ENCODE measurements at places on chromosomes 3 and 15.

GRCh38 chr3:58487140-58487886, 4.6 kb upstream of the KCTD6 start:
- no peak for DNase-seq

GRCh38 chr15:51335538-51336410, 2.6 kb downstream of the CYP19A1 start:
- no peak for DNase-seq

- DNase-seq, result no peak
Measured at GRCh38 chr15:68220967-68221366, 8.6 kb downstream of the CLN6 start.

DNA sequence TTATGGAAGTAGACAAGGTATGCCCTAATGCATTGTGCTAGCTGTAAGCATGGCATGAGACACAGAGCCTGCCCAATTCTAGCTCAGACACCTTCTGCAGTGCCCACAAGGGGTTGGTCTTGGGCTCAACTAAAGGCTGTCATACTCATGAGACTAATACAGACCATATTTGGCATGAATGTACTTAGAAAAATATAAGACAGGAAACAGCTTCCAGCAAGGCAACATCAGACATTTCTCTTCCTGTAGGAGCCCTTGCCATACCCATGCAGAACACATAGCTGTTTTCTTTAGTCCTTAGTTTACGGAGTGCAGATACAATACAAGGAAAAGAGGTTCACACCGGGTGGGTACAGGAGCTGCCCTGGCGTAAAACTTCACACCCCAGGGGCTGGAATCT, 30.5 kb upstream of the NR1I2 start:
- DNase-seq, result no peak

DNA sequence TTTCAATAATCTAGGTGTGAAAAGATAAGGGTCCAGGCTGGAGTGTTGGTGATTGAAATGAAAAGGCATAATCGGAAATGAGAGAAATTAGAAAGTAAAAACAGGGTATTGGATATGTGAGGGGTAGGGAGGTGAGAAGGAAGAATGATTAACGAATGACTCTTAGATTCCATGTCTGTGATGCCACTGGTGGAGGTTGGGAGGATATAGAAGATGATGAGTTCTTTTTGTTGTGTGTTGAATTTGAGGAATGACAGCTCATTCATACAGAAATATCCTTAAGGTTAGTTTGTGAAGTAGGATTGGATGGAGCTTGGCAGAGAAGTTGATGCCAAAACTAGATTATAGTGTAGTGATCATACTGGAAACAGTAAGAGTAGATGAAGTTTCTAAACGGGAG, 72.2 kb upstream of the CCNL1 start:
- DNase-seq, result no peak

- DNase-seq, result no peak
Measured at GRCh38 chr3:61669668-61670299, 108.4 kb downstream of the PTPRG start.

DNA sequence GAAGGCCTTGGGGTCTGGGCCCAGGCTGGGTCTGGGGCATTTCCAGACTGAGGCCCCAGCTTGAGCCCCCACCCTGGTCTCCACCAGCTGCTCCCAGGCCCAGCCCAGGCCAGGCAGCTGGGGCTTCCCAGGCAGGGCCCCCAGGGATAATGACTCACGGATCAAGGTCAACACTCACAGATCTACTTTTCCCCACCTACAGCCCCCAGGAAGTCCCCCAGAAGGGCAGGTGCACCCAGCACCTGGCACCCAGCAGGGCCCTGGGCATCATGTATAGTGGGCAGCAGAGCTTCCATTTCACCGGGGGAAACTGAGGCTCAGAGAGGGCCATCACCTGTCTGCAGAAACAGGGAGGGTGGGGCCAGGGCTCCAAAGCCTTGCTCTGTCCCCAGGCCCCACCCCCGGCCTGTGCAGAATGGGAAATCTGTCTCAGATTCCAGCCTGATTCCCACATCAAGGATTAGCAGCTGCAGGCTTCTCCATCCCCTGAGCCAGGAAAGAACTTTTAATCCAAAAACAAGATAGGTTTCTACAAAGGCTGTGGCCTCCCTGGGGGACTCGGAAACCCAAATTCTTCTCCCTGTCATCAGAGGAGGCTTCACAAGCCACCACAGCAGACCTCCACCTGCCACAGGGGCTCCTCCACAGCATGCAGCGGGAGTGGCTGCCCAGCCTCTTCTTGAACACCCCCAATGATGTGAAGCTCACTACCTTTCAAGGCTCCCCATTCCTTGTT, 49.8 kb downstream of the IQSEC1 start:
- DNase-seq, result no peak

DNA sequence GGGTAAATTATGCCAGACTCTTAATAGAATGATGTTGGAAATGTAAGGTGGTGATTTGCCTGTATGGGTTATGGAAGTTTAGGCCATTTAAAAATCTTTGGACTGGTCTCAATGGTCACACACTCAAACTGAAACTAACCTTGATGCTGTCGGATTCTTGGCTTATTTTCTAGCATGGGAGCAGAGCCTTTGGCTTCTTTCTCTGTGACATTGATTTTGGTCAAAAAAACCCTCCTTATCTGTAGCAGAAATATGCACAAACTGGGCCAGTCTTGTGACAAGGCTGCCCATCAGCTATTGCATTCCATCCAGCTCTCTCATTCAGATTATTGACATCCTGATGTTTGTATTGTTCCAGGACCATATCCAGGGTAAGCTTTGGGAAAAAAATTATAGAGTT, 35.9 kb downstream of the ARPP21 start:
- no peak for DNase-seq

DNA sequence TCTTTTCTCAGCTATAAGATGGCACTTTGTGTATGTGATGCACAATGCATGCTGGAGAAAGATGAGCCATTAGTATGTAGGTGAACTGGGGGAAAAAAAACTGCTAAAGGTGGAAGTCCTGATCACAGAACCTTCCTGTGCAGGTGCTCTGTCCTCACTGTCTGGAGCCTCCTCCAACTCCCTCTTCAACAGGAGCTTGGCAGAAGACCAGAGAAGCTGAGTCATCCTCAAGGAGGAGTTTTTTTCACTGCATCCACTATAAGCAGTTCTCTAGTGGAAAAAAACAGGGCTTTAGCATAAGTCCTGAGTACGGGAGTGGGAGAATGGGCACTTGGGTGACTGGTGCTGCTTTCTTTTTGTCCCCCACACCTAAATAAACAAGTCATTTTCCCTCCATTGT, 168.4 kb upstream of the CADPS start:
- no peak for DNase-seq

DNA sequence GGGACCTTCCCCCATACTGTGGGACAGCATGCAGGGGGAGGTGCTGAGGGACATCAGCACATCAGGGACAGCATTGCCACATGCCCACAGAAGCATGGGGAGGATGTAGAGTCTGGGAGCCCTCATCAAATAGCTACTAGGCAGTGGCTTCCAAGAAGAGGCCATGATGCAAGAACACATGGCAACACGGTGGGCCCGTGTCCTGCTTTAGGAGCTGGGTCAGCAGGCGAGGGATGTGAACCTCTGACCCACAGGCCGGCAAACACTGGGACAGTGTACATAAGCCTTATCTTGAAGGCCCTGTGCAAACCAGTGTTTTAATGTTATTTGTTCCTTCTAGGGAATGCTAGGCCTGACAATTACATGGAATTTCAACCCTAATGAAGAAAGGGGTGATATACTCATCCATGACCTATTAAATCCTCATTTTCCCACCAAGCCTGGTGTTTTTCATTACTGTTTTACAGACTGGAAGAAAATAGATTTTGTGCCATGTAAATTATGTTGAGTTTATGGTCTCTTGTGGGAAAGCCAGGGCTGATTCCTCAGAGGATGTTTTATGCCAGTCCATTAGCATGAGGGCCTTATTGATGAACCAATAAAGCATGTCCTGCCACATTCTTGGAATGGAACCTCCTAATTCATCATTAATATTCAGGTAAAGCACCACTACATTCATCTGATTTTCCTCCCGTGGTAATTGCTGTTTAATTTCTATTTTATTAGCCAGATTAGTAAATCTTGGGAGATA, 61.7 kb upstream of the SLC25A26 start:
- no peak for DNase-seq

GRCh38 chr3:189013224-189013888, 158.4 kb upstream of the TPRG1 start:
- no peak for DNase-seq

DNA sequence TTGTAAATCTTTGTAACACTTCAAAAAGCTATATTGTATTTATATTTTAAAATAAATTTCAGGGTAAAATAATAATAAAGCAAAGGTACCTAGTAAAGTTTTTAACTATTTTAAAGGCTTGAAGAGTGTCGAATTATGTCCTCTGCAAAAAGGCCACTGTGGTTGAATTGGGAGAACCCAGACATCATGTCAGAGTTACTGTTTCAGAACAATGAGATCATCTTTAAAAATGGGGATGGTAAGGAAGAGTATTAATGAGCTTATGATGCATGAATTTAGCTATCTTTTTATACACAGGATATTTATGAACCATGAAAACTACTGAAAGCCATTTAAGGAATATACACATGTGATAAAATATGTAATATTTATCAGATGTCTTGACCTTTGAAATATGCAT, 26.3 kb downstream of the KCNMB3 start:
- no peak for DNase-seq

GRCh38 chr3:183766107-183766506, 59.3 kb downstream of the MAP6D1 start:
- no peak for DNase-seq

DNA sequence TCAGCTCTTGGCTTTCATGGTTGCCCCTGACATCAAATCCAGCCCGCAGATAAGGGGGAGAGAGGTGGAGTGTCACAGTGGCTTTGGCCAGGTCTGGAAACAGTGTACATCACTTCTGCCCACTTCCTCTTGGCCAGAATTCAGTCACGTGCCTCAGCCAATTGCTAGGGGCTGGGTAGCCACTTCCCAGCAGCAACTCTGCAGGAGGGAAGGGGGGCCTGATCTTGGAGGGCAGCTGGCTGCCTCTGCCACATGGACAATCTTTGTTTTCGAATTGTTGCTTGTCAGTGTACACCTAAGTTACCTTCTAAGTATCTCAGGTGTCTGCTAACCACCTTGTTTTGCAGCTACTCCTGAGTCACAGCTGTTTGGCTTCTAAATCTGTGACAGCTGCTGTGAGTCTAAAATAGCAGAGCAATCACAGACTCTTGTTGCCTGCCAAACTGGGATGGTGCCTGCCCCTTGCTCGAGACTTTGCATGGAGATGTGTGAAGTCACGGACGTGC, 41.0 kb upstream of the LIMD1 start:
- DNase-seq, result no peak

DNA sequence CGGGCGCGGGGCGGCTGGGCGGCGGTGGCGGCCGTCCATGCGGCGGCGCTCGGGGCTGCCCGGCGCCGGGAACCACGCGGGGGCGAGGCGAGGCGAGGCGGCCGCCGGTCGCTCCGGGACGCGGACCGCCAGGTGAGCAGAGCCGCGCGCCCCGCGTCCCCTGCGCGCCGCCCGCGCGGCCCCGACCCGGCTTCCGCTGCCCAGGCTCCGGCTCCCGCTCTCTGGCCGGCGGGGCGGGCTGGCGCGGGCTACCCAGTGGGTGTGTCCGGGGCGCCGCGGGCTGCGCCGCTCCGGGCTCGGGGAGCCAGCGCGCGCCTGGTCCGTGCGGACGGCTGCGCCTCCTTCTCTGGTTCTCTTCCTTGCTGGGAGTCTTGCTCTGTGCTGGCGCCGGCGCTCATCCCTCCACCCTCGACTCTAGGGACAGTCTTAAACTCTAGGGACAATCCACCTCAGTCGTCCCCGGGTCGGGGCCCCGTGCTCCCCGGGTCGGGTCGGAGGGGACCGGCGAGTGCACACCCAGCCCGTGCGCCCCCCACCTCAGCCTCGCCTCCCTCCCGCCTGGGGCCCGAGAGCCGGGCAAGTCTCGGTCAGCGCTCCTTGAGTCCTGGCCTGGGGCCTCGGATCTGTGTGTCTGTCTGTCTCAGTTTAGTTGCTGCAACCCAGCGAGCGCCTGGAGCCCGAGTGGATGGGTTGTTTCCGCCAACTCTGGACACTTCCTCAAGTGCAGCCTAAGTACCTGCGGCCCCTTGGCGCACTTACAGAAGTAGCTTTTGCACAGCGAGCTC, 488 bp downstream of the THSD4 start:
- no peak for DNase-seq

DNA sequence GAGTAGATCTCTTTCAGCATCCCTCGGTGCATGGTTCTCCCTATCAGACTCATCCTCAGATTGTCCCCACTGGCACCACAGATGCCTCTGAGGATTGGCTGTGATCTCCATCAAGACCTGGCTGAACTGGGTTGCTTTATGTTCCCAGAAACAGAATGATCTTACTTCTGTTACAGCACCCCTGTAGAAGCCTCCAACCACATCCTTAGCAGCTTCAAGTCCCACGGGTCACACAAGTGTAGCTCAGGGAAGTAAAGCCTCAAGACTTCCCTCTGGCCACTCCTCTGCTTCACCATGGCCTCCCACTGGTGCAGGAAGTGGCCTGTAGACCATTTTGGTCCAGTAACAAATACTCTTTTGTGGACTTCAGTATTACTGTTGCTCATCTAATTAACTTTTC, 566.4 kb upstream of the SUCLG2 start:
- DNase-seq, result no peak

DNA sequence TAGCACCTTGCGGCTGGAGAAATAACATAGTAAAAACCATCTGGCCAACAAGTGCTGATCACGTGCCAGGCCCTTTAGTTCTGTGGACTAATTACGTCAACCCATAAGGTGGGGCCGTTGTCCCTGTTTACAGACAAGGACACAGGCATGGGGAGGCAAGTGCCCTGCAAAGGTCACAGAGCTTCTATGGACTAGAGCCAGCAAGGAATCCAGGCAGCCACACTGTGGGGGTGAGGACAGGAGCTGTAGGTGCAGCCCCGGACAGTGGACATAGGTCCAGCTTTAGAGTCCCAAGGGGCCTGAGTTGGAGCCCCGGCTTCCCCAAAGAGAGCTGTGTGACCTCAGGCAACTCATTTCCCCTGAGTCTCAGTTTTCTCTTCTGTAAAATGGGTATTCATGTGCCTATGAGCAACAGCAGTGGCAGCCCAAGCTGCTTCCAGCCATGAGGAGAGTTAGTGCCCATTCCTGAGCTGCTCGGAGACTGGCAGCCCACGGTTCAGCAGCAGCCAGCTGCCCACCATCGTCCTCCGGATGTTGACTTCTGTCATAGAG, 13.9 kb downstream of the CHST13 start:
- no peak for DNase-seq

- DNase-seq, result no peak
Measured at GRCh38 chr15:38883987-38884386, 319.4 kb upstream of the RASGRP1 start.

GRCh38 chr3:127113571-127113891, 79.4 kb upstream of the PRR23E start:
- DNase-seq, result no peak

GRCh38 chr3:21909096-21909495, 158.1 kb upstream of the ZNF385D start:
- DNase-seq, result no peak

DNA sequence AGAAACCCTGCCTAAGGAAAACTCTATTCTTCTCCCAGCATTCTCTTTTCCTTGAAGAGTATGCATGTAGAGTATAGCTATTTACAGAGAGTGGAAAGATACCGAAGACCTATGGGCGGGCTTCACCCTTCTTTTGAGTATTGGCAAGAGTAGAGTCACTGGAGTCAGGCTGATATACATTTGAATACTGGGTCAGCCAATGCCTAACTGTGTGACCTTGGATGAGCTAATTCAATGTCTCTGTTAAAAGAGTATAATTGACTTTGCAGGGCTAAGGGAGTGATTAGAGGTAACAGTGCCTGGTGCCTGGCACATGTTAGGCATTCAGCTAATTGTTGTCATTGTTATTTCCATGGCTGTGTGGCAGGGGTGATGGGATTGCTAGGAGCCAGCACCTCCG, 75.6 kb downstream of the TUSC7 start:
- no peak for DNase-seq

GRCh38 chr15:52808441-52808840, 18.3 kb upstream of the ONECUT1 start:
- no peak for DNase-seq

All from activated CD4-positive, alpha-beta T cell treated with anti-CD3 and anti-CD28 coated beads for 24 hours (primary cell).